ENCODE measurements at places on chromosomes 6 and 20.

GRCh38 chr6:382883-383810, 8.4 kb upstream of the IRF4 start:
- no peak for DNase-seq

GRCh38 chr6:54248319-54248718, 59.9 kb upstream of the TINAG start:
- DNase-seq = no peak

- DNase-seq = no peak
Observed at GRCh38 chr20:19253316-19253715, 40.9 kb downstream of the SLC24A3 start.

- DNase-seq = no peak
Observed at GRCh38 chr6:41455818-41456217, 90.4 kb upstream of the FOXP4 start.

DNA sequence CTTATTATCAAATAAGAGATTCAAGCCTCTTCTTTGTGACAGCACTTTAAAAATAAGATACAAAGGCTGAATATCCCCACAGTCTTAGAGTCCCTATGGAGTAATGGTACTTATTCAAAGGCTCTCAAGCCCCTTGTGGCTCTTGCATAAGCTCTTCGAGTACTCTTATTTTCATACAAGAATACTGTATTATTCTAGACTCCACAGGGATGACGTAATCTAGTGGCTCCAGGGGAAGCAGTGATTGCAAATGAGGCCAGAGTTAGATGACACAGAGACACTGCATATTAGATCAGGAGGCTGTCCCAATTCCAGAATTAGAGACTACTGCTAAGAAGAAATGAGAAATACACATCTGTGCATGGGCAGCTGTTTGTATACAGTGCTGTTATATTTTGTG, 1195.9 kb upstream of the MAP3K7 start:
- no peak for DNase-seq

DNA sequence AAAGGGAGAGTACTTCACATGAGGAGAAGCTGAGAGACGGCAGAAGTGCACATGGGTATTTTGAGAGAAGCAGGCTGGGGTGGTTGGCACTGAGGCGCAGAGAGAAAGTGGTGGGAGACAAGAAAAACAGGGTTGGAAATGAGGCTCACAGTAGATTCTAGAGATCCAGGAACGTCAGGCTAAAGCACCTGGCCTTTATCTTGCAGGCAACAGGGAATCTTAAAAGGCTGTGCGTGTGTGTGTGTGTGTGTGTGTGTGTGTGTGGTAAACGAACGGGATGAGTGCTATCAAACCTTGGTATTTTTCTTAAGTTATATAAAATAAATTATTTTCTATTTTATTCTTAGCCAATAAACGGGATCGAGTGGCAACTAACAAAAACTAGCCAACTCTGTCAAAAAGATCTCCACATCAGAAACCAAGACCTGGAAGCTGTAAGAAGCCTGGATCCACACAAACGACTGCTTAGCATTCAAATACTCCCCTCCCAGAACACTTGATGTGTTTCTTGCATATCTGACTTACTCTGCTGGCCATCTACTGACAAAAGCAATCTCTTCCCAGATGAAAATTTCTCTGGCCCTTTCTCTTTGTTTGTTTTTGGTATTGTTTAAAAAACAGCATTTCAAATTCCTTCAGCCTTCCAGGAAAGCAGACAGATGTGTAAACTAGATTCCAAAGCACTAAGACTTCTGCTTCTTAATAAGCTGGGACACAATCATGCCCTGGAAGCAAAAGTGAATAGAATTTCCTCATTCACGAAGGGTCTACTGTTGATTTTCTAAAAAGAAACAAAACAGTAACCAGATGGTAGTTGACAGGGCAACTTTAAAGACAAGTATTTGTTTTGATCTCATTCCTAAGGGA, 44.8 kb upstream of the FABP7 start:
- no peak for DNase-seq

GRCh38 chr6:52552278-52552643, 24.6 kb downstream of the TRAM2 start:
- DNase-seq = no peak

- peak; percentile 88 for DNase-seq
Observed at GRCh38 chr6:24935366-24936152, at the start of gene RIPOR2. RIPOR2 (minus strand) TSS chr6:24935960; CDS start chr6:24935898, 62 bp downstream.

- no peak for DNase-seq
Observed at GRCh38 chr6:15527838-15528617, 134.8 kb downstream of the DTNBP1 start.

GRCh38 chr6:106510090-106510970, 119.0 kb downstream of the RTN4IP1 start:
- DNase-seq = peak; percentile 67

GRCh38 chr6:46730921-46731461, 4.2 kb downstream of the PLA2G7 start:
- DNase-seq = no peak

DNA sequence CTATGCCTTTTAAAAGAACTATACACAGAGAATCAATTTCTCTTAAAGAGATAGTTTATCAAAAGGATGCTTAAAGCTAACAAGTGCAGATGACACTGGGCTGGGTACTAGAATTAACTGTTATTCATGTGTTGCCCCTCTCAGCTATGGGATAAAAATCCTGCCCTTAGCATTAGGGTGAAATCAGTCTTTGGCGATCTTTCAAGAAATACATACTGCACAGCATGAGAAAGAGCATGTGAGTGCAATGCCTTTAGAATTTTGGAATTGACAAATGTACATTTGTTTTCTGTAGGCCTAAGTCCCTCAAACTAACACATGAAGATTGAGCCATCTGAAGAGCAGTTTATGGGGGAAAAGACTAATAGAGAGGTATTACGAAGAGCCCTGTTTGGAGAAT, 115.4 kb downstream of the ZFP64 start:
- no peak for DNase-seq

- no peak for DNase-seq
Observed at GRCh38 chr6:89387516-89388201, 24.4 kb downstream of the RRAGD start.

DNA sequence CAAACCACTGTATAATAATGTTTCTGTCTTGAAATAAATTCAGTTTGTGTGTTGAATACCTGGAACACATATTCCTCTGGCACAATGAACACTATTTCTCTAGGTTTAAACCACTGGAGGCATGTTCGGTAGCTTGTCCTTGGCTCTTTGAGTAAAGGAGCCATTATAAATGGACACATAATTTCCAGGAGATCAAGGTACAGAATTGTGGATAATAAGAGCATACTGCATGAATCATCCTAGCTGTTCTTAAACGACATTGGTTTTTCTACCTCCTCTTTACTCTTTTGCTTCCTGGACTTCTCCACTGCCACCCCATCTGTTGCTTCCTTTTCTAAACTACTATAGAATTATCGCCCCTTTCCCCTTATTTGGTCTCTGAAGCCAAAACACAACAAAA, 1.2 kb downstream of the CENPW start:
- DNase-seq = no peak

- no peak for DNase-seq
Observed at GRCh38 chr6:34011264-34011663, 134.6 kb downstream of the GRM4 start.

DNA sequence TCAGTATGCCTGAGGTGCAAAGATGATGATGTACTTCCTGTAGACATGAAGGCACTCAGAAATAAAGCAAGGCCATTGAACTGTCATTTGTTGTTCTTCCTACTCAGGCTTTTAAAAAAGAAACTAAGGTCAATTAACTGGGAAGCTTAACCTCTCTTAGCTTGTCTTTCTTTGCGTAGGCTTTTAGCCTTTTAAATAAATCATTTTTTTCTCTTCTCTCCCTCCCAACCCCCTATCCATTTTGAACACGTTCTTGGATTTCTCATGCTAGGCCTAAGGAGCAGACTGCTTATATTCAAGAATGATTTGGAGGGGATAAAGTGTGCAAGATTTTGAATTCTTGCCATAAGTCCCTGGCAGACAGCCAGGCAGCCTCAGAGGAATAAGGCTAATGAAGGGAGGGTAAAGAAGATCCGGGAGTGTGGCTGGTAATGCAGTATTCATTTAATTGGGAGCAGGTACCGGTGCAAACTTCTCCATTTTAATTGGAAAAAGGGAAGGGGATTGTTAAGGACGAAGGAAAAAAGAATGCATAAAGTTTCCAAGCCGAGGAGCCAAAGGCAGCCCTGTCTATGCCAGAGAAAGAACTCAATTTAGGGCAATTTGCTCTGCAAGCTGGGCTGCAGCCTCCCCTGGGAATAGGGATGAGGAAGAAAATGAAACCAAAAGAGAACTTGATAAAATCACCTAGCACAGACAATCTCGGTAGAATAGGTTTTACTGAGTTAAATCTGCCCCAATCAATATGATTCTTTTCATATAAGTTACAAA, 343.8 kb upstream of the MMS22L start:
- no peak for DNase-seq

GRCh38 chr20:38645980-38646858, 44.6 kb downstream of the ARHGAP40 start:
- DNase-seq = peak; percentile 80

DNA sequence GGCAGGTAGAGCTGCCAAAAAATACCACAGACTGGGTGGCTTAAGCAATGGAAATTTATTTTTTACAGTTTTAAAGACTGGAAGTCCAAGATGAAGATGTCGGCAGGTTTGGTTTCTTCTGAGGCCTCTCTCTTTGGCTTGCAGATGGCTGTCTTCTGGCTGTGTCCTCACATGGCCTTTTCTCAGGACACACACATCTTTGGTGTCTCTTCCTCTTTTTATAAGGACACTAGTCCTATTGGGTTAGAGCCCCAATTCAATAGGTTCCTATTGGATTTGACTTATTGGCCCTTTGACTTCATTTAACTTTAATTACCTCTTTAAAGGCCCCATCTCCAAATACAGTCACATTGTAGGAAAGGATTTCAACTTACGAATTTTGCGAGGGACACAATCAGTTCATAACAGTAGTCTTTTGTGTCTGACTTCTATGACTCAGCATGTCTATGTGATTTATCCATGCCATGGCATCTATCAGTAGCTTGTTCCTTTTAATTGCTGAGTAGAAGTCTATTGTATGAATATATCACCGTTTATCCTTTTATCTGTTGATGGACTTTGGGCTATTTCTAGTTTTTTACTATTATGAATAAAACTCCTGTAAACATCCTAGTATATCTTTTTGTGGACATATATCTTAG, 11.0 kb upstream of the TCP11 start:
- no peak for DNase-seq

Data from T-helper 1 cell (primary cell).